Left hindlimb (tissue), 1 donor: ENCODE measurements at places on chromosomes 4 and X.
A peak's percentile ranks its signal among the peaks of the same experiment; 100 is the strongest.

- no peak for DNase-seq
Observed at GRCh38 chr4:15234116-15234855, 193.5 kb upstream of the C1QTNF7 start.

- DNase-seq = no peak
Observed at GRCh38 chrX:49251325-49251724, 13.2 kb downstream of the FOXP3 start.

GRCh38 chrX:51336584-51336983 lies 4.0 kb downstream of the NUDT10 start:
- DNase-seq = no peak

- DNase-seq = no peak
Observed at GRCh38 chr4:107806196-107806595, 18.5 kb upstream of the SGMS2 start.

DNA sequence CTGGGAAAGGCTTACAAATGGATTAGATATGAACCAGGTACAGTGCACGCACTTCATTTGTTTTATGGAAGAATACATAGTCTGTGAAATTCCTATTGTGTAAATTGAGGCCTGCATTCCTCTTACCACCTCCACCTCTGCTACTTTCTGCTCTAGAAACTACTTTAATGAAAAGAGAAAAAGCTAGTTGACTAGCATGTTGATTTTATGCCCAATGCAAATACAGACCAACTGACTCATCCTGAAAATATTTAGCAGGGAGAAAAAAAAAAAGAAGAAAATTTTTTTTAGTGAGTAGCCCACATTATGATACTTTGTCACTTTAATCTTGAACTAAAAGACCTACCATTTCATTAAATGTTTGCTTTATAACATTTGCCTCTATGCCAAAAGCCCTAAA lies 41.2 kb downstream of the DCLK2 start:
- no peak for DNase-seq

DNA sequence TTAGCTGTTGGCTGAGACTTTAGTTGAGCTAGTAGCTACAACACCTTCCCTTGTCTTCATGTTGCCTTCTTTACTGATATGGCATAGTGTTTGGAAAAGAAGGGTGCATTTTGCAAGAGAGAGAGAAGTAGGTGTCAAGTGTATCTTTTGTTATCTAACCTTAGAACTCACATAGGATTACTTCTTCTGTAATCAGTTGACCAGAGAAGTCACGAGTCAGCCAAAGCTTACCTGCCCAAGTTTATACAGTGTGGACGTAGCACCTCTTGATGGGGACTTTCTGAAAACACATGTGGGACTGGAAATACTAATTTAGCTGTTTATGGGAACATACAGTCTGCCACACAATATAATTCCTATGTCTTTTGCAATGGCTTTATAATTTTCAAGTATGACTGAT lies 56.0 kb downstream of the UGT8 start:
- DNase-seq = no peak

GRCh38 chr4:102598762-102599374 lies 97.7 kb downstream of the NFKB1 start:
- DNase-seq = no peak

GRCh38 chr4:10960389-10960788 lies 275.8 kb upstream of the CLNK start:
- DNase-seq = no peak

DNA sequence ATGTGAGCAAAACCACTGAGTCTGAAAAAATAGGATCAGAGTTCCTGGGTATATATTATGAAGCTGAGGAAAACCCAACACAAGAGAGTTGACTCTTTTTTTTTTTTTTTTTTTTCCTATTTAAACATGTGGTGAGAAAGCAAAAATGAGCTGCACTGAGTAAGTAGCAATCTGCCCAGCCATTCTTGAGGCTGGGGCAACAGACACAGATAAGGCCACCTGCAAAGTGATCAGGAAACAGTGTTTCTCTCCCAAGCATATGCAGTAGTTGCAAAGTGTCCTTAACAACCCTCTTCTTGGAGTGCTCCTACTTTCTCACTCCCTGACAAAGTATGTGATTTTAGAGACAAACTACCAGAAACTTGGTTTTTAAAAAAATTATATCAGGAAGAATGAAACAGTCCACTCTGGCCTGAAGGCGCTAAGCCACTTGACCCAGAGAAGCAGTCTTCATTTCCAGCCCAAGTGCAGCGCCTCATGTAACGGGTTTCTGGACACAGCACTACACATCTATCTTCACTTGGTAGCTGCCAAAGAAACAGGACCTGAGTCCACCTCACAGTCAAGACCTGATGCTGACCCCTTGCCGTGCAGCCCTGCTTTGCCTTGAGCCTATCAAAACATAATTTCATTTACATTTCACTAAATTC lies 124.6 kb upstream of the MAP3K15 start:
- no peak for DNase-seq

GRCh38 chrX:65528705-65529340 lies 5.8 kb downstream of the LAS1L start:
- DNase-seq = no peak

- no peak for DNase-seq
Observed at GRCh38 chrX:47690175-47690574, 31.2 kb upstream of the UXT start.

DNA sequence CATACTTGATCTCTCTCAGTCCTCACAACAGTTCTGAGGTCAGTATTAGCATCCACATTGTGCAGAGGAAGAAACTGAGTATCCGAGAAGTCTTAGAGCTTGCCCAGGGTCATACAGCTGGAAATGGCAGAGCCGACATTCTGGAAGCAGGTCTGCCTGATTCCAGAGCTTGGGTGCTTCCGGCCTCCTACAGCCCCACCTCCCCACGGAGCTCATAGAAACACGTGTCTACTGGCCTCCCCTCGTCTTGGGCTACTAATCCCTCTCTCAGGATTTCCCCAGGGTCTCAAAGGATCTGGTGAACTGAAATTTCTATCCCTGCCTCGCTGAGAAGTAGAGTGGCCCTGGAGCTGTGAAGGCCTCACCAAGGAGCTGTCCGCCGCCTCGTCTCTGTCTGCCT lies 12.0 kb upstream of the KDM5C start:
- no peak for DNase-seq

- DNase-seq = no peak
Observed at GRCh38 chr4:6767748-6768538, 14.6 kb upstream of the KIAA0232 start.

DNA sequence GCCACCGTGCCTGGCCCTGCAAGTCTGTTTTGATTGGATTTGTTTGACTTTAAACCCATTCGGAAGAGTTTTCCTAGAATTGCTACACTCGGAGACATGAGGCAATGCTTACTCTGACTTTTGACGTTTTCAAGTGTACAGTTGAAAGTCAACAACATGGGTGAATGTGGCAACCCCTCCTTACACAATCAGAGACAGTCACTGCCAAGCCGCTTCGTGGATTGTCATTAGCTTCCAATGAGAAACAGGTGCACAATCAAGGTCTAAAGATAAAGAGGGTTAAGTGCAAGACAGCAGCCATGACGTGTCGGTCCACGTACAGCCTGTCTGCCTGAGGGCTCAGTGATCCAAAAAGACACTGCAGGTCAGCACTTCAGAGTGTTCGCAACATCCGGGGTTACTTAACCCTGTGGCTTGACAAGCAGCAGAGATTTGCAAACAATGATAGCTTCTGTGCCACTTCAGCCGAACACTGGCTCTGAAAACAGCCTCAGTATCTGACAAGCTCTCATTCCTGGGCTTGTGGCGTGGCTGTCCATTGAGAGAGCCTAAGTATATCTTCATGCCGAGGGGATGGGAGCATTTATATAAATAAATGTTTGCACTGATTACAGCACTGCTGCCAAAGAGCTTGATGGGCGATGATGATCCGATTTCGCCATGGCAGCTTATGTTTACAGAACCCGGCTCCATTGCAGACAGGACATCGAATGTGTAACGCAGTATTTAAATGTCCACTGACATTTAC lies 180.0 kb downstream of the DHRSX start:
- DNase-seq = no peak

DNA sequence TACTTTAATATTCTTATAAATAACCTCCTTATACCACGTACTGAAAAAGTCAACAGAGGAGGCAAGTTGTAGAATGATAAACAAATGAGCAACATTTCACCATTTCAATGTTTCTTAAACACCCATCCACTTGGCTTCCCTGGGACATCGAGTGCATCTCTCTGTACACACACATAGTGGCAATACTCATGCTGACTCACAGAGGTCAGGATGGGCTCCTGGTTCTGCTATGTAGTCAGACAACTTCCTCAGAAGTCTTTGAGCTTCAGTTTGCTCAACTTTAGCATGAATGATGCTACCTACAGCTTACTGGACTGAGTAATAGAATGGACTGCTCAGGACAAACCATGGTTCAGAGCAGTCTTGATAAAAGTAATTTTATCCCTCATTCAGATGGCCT lies 56.9 kb downstream of the MAD2L1 start:
- DNase-seq = no peak

- no peak for DNase-seq
Observed at GRCh38 chr4:122341886-122342285, 36.9 kb upstream of the ADAD1 start.

DNA sequence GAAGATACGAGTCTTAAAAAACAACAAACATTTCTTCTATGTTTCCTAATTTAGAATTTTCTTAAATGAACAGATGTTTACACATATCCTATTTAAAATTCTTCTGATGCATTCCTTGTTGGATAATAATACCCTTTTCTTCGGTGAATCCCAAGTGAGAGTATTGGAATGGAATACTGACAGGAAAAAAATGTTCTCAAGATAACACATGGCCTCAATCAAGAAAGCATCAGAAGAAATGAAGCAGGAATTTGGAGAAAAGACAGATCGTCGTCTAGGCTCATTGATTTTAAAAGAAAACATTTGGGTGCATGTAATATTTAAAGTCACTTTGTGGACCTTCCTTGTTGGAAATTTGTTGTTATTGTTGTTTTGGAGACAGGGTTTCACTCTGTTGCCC lies 196.9 kb upstream of the ANK2 start:
- DNase-seq = no peak

DNA sequence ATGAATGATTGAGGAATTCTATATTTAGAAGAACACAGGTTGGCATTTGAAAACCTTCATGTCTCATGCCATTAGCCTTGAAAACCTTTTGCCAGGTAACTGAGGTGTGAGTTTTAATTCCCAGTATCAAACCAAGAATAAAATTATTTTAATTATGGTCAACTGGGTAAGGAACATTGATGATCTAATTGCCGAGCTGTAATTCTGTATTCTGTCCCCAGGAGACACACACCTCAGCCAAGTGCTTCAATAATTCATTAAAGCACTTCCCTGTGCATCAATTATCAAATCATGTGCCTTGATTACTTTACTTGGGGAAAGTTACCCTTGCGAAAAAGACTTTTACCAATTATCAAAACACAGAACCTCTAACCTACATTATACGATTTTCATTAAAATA lies 331.9 kb upstream of the GALNT7 start:
- DNase-seq = no peak

DNA sequence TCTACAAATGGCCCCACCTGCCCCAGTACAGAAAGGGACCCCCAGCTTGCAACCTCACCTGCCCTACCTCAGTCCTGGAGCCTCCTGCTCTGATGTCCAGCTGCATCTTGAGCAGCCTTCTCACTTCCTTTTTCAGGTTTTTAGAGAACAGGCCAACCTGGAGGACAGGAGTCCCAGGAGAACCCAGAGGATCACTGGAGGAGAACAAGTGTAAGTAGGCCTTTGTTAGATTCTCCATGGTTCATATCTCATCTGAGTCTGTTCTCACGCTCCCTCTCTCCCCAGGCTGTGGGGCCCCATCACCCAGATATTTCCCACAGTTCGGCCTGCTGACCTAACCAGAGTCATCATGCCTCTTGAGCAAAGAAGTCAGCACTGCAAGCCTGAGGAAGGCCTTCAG lies 3.6 kb downstream of the MAGEA11 start:
- no peak for DNase-seq

DNA sequence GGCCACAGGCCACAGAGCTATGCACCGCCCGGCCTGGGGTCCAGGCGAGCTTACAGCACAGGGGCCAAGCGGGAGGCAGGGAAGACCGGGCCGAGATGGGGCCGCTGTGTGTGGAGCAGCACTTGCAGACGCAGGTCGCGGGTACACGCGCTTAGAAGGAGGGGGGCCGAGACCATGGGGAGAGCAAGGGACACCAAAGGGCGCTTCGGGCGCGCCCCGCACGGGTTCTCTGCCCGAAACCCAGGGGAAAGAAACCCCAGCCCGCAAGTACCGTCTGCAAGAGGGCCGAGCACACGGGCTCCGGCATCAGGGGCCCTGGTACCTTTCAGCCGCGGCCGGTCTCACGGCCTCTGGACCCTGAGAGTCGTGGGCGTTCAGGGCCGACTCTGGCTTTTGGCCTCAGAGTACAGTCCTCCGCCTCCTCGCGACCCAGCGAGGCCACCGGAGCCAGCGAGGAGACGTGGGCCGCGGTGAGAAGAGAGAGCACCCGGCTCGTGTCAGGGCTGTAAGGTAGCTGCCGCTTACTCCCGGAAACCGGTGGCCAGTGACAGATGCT lies 342 bp downstream of the EOLA2 start:
- peak; percentile 42 for DNase-seq

DNA sequence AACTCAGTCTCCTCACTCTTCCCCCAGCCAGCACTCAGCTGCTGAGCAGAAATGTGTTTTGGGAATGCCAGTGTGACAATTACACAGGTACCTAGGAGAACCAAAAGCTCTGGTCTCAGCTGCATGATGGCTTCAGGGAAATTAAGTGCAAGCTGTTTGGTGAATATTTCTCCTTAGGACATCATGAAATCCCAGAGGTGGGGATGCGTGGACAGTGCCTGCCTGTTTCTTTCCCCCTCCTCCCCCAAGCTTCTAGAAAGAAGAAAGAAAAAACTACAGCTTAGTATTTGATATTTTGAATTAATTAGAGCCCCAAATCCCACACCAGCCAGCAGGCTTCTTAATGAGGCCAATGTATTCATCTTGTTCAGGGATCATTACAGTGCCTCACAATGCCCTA lies 243.0 kb downstream of the IDS start:
- DNase-seq = no peak

DNA sequence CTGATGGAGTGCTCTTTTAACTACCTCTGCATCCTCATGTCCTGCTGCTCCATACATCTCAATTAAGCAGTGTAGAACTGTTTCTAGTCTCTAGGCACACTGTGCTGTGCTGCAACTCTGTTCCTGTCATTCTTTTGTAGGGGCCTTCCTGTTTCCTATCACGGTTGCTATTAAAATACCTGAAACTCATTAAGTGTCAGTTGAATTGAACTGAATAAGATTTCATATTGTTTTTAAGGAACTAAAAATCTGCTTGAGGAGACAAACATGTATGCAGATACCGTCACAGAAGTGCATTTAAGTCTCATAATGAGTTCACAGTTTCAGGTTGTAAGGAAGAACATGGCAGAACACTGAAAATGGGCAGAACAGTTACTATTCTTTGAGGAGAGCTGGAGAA lies 170.1 kb downstream of the LARP7 start:
- no peak for DNase-seq

GRCh38 chr4:48187813-48188212 lies 53.8 kb upstream of the TXK start:
- DNase-seq = no peak
